NCI-H1092 (cell line): ENCODE measurements at places on chromosomes 7 and 10.

GRCh38 chr7:76073335-76073990 is 25.6 kb downstream of the MDH2 start:
- DNase-seq, result no peak

- peak; percentile 5 for DNase-seq
Observed at GRCh38 chr10:11017570-11018431, at the start of gene CELF2. TSS of gene CELF2 (plus strand) at chr10:11017872. CDS start at chr10:11018090, 218 bp downstream.

- DNase-seq, result no peak
Observed at GRCh38 chr10:78179886-78180705, 146.4 kb downstream of the RPS24 start.

- DNase-seq, result no peak
Observed at GRCh38 chr7:132977234-132977633, 104.7 kb downstream of the CHCHD3 start.

DNA sequence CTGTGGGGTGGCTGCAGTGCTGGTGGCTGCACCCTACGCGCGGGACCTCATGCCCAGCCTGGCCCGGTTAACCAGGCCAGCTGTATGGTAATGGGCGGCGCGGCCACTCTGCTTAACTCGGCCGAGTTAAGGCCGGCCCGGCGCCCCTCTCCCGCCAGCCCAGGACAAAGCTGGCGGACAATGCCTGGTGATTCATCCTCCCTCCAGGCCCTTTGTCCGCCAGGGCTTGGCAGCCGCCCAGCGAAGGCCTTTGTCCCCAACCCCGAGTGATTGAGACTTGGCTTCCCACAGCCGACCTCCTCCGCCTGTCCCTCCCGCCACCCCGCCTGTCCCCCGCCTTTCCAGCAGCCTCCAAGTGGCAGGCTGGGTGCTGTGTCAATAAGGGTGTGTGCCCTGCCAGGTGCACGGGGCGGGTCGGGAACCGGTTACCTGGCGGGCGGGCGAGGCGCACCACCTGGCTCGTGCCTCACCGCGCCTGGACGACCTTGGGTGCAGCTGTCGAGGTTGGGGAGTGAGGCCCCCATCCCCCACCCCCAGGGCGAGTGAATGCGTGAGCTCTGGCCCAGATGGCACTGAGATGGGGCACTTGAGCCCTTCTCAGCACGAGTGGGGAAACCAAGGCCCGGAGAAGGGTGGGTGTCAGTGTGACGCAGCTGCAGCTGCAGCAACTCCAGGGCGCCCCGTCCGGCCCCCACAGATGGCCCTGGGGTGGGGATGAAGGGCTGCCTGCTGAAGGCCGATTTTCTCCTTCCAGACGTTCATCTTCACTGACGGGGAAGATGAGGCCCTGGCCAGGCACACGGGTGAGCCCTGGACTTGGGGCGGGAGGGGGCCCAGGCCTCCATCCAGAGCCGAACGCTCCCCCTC is 4.6 kb downstream of the LFNG start:
- DNase-seq, result peak; percentile 88

GRCh38 chr10:101403161-101403560 is 49.2 kb downstream of the BTRC start:
- DNase-seq, result no peak

GRCh38 chr10:124196659-124197058 is 103.3 kb upstream of the CHST15 start:
- DNase-seq, result no peak

- DNase-seq, result no peak
Observed at GRCh38 chr7:94228223-94228622, 166.5 kb upstream of the COL1A2 start.

DNA sequence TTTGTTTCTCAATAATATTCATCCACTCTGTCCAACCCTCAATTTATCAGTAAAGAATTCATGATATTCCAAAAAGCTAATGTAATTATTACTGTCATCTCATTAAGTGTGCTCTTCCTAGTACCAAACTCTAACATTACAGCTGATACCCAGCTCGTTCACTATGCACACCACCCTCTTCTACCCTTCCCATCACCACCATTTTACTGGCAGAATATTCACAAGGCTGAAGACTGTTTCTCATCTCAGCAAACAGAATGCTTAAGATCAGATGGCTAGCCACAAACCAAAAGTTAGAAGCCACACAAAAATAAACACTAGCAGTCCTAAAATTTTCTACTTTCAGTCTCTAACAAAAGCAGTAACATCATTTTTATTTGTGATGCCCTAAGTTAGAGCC is 121.5 kb downstream of the SRPK2 start:
- DNase-seq, result no peak

- no peak for DNase-seq
Observed at GRCh38 chr7:43653891-43654504, 71.1 kb downstream of the STK17A start.

GRCh38 chr10:52479567-52479966 is 165.5 kb downstream of the DKK1 start:
- DNase-seq, result no peak

GRCh38 chr10:77500754-77501151 is 136.9 kb downstream of the KCNMA1 start:
- DNase-seq, result no peak

DNA sequence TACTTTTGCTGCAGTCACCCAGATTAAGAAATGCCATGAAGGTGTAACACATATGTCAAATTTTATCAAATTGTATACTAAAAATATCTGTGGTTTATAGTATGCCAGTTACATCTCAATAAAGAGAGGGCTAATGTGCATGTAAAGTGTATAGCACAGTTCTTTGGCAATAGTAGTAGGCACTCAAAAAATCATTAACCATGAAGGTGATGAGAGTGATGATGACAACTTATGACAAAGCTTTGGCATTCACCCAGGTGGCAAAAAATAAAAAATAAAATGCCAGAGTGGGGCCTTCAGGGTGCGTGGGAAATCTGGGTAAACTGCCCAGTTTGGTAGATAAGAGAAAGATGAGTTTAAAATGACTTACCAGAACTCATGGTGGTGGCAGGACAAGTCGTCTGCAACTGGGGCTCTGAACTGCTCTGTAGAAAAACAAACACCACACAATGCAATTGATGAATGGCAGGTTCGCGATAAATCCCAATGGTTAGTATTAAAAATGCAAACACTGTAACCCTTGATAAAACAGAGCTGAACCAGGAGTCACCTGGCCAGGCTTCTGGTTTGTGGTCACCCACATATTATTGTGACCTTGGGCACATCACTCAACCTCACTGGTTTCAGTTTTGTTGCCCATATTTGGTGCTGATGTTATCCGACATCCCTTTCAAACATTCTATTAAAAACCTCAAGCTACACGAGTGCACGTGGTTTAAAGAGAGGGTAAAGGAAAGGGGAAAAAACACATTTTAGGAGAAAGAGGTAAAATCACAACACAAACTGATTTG is 120.2 kb downstream of the SORBS1 start:
- no peak for DNase-seq

DNA sequence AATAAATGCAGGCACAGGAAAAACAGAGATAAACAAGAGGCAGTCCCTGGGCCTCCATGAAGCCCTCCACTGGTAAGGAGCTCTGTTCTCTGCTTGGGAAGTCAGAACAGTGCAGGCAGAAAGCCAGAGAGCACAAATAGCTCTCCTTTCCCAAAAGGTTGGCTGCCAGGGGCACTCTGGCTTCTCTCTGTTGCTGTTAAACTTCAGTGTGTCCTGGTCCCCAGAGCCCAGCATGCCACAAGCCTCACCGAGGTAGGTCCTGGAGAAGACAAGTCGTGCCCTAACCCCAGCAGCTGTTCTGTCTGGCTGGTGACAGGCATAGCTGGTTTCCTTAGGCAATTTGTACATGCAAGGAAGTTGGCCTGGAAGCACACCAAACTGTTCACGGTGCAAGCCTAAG is 17.3 kb downstream of the SLC16A12 start:
- no peak for DNase-seq

GRCh38 chr10:99370993-99371392 is 41.8 kb downstream of the CNNM1 start:
- no peak for DNase-seq

GRCh38 chr10:75229971-75230370 is 5.8 kb downstream of the COMTD1 start:
- DNase-seq, result no peak

GRCh38 chr10:73398024-73398423 is 15.8 kb downstream of the ANXA7 start:
- no peak for DNase-seq

- no peak for DNase-seq
Observed at GRCh38 chr7:97595439-97595838, 136.4 kb upstream of the TAC1 start.

DNA sequence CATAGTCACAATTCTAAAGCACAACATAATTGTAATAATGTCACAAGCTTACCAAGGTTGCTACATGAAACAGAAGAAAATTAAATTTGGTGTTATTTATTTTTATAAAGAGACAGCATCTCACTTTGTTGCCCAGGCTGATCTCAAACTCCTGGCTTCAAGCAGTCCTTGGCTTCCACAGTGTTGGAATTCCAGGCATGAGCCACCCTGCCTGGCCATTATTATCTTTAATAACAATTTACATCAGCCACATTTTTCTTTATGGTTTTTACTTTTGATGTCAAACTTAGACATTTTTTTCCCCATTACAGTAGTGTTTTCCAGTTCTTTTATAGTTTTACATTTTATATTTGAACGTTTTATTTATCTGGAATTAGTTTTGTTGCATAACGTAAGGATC is 46.7 kb downstream of the BMPR1A start:
- no peak for DNase-seq

GRCh38 chr10:71486484-71487114 is 89.9 kb downstream of the CDH23 start:
- DNase-seq, result peak; percentile 28

DNA sequence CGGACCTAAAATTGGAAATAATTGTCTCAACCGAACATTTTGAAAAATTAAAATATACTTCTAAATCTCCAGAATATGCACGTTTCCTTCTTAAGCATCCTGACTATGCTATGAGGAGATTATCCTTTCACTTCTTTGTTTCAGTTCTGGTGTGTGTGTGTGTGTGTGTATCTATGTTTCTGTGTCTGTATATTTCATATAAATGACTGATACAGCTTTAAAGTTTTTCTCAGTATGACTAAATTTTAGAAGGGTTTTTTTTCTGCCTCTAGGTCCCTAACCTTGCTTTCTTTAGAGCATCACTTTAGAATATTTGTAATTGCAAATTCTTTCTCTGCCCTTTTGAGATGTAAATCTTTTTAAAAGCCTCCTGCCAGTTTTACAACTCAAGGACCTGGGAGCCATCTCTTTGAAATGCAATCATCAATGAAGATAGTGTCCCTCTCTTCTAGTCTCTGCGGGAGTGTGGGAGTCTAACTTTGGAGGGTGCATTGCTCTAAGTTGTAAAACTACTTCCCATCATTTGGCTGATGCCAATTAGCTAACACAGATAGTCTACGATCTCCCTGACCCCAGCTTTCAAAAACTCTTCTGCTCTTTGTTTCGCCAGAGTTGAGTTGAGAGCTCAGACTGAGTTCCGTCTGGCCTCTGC is 782.0 kb upstream of the ZWINT start:
- no peak for DNase-seq

GRCh38 chr10:37572206-37572605 is 285.2 kb downstream of the ZNF248 start:
- no peak for DNase-seq

DNA sequence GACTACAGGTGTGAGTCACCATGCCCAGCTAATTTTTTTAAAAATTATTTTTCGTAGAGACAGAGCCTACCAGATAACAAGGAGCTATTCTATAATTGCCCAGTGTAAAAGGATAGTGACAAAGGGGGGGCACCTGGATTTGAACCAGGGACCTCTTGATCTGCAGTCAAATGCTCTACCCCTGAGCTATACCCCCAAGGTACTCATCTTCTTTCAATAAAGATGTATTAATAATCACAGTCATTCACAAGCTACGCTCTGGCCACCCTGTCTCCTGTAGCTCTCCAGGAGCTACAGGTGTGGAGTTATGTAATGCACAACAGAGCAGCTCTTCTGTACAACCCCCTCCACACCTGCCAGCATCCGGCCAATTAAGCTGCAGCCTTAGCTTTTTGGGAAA is 83.5 kb downstream of the ZNF777 start:
- no peak for DNase-seq

- no peak for DNase-seq
Observed at GRCh38 chr7:87155788-87156187, 3.5 kb downstream of the DMTF1 start.

DNA sequence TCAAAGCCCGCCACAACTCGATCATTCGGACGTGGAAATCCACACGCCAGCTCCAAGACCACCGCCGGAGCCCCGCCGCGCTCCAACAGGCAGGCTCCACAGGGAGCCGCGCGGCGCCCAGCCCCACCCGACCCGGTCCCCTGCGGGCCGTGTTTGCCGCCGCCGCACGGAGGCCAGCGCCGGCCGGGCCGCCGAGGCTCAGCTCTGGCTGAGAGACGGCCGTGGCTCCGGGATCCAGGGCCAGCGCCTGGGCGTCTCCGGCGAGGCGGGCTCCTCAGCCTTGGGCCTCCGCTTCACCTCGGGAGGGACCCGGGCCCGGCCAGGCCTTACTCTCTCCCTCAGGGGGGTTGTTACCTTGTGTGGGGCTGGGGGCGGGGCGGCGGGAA is 333 bp downstream of the SMNDC1 start:
- no peak for DNase-seq

DNA sequence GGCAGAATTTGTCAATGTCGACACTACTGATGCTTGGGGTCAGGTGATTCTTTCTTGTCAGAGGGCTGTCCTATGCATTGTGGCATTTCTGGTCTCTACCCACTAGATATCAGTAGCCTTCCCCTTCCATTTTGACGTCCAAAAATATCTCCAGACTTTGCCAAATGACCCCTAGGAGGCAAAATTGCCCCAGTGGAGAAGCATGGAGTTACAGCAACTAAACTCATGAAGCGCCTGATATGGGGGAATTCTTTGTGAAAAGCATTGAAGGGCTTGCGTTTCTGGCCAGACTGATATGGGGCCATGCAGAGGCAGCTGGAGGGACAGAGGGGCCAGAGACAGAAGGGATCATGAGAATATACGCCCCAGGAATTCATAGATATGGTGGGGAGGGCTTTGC is 43.6 kb downstream of the ADRB1 start:
- DNase-seq, result no peak

- no peak for DNase-seq
Observed at GRCh38 chr10:127441350-127442219, 107.5 kb upstream of the NPS start.

DNA sequence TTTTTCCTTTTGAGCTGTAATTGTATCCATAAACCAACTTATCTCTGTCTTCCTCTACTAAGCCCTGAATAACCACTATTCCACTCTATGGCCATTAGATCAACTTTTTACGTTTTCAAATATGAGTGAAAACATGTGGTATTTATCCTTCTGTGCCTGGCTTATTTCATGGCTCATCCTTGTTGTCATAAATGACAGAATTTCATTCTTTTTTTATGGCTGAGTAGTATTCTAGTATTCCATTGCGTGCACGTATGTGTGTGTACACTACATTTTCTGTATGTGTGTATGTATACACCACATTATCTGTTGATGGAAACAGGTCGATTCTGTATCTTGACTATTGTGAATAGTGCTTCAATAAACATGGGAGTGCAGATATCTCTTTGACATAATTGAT is 11.1 kb downstream of the CDK1 start:
- DNase-seq, result no peak

- peak; percentile 55 for DNase-seq
Observed at GRCh38 chr7:25855854-25856782, 295.9 kb upstream of the NFE2L3 start.

- DNase-seq, result no peak
Observed at GRCh38 chr7:40551685-40552576, 417.1 kb downstream of the SUGCT start.
